ENCODE measurements at places on chromosomes 1 and 21.

DNA sequence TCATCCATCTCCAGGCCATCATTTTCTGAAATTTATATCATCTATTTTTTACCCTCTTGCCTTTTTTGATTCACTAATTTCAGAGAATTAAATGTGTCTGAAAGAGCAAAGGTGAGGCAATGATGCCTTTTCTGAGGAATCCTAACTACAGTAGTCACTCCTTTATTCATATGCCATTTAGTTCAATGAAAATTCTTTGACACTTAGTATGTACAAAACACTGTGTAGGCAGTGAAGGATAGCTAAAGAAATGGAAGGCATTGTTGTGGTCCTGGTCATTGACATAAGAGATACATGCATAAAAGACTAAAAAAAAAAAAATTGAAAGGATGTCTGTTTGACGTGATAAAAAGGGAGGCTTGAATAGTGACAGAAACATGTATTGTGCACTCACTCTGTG, 171.9 kb upstream of the BEND5 start:
- DNase-seq, result no peak

- peak; percentile 12 for DNase-seq
These were observed 20.5 kb downstream of the SLC19A2 start for GRCh38 chr1:169465281-169465680.

- no peak for DNase-seq
These were observed 6.3 kb downstream of the WASF2 start for GRCh38 chr1:27483659-27484058.

DNA sequence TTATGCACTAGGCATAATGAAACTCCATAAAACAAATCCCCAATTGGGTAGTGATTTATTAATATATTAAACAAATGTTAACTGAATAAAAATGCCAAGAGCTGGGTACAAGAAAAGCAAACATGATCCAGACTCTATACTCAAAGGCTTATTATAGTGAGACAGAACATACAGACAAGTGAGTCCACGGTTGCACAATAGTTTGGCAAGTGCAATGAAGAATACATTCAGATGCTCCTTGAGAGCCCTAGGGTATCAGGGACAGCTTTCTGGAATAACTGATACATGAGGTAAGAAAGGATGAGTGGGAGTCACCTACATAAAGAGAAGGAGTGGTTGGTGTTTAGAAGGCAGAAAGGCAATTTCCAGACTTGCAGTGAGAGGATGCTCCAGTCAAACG, 85.1 kb downstream of the VAV3 start:
- no peak for DNase-seq

DNA sequence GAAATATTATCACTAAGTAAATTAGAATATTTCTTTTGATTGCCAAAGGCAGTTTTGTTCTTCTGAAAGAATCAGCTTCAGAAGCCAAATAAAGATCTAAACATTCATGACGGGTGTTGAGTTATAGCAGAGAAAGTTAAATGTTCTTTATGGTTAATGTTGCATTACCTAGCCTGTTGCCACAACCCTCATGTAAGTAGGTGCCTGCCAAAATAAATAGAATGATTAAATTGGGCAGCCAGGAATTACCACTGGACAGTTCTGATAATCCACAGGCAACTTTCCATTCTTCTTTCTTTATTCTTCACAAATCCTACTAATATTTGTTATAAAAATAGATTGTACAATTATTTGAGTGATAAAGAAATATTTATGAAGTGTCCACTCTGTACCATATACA, 217.9 kb upstream of the NRIP1 start:
- DNase-seq, result no peak

- no peak for DNase-seq
These were observed 373 bp downstream of the MTF1 start for GRCh38 chr1:37858931-37859506.

DNA sequence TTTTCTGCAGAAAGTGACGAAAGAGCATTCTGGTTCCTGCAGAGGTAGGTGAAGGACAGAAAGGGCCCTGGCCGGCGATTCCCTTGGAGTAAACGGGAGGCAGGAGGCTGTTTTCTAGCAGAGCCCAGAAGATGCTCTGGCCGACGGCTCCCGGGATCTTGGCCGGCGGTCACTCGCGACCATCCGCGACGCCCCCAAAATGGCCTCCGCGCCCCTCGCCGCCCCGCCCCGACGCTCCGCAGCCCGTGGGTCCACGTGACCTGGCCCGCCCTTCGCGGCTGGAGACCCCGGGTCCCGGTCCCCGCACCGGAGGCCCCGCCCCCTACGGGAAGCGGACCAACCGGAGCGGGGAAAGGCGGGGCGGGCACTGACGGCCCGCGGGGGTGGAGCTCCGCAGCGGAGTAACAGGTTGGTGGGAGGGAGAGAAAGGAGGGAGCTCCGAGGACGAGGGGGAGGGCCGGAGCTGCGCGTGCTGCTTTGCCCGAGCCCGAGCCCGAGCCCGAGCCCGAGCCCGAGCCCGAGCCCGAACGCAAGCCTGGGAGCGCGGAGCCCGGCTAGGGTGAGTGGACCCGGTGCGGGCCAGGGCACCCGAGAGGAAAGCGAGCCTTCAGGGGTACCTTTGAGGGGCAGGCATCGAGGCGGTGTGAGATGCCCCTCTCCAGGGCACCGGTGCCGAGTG, at the start of gene CGN:
CGN (plus strand) TSS at position 431 of the 679 bp plus-strand sequence. CDS start 7,133 bp downstream, outside the sequence.
- DNase-seq, result peak; percentile 95

- DNase-seq, result peak; percentile 99
These were observed 52.4 kb upstream of the USP1 start for GRCh38 chr1:62384276-62385005.
